Heart right ventricle (tissue), 16 donors: ENCODE measurements at places on chromosomes 3 and 15. TPM values are rescaled to one million over a fixed set of nuclear protein-coding genes. Genes with fewer than 3 reads are reported as not detected.

DNA sequence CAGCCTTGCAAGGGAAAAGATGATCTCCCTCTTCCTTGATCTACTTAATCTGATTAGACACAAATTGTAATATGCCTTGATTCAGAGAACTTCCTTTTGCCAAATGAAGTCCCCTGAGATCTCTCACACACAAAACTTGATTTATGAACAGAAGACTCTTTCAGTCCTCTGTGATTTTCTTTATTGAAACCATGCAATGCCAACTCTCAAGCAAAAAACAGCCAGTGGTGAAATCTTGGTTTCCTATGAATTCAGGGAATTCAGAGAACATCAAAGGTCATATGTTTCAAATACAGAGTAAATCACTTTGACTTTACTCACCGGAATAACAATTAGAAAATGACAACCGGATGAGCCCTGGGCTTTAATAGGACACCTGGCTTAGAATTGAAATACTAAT, 211.7 kb downstream of the ABHD5 start:
- DNase-seq, result no peak

DNA sequence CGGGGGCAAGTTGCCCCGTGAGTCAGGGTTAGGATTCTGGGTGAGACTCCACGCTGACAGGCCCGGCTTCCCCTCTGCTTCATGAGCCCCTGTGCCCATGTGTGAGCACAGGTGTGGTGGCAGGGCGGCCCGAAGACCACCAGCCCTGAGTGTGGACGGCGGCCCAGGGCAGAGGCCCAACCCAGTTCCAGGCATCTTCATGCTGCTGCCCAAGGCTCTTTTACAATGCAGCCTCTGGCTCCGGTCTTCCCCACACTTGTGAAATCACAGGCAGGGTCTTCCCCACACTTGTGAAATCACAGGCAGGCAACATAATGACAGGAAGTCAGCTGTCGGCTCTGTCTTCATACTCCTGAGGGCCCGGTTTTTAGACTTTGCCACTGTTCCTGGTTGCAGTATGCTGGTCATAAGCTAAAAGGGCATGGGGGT, 78.8 kb downstream of the AAGAB start:
- no peak for DNase-seq

DNA sequence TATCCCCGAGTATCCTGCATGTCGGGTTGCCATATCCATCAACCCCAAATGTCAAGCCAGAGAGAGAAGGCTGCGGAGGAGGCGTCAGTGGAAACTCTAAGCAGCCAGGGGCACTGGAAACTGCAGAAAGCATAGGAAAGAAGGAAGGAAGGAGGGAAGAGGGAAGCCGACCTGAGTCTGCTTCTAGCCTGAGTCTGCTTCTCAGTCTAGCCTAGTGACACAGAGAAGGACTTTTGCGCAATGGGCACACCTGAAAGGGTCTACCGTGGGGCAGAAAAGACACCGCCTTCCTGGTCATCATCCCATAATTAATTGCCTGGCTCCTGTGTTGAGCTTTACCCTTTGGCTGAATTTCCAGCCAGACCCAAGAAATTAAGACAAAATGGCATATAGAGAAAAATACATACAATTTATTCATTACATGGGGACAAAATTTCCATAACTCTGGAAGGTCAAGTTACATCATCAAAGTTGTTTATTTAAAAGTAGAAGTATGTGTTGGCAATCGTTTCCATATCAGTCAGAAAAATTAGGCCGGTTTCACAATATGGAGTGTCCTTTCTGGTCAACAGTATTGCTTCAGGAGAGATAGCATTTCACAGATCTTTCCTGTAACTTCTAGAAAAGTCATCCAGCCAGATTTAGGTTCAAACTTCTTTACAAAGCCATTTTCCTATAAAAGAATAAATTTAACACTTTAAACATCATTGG, 10.3 kb downstream of the BCL2A1 start:
- DNase-seq, result no peak

DNA sequence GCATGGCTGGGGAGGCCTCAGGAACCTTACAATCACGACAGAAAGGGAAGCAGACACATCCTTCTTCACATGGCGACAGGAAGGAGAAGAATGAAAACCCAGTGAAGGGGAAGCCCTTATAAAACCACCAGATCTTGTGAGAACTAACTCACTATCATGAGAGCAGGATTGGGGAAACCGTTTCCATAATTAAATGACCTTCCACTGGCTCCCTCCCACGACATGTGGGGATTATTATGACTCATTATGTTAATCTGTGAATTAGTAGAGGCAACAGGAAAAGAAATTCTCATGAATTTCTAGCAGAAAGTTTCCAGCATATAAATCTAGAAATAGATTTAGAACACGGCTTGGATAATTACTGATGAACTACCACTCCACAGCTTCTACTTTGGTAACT, 937.3 kb downstream of the ROBO1 start:
- no peak for DNase-seq

DNA sequence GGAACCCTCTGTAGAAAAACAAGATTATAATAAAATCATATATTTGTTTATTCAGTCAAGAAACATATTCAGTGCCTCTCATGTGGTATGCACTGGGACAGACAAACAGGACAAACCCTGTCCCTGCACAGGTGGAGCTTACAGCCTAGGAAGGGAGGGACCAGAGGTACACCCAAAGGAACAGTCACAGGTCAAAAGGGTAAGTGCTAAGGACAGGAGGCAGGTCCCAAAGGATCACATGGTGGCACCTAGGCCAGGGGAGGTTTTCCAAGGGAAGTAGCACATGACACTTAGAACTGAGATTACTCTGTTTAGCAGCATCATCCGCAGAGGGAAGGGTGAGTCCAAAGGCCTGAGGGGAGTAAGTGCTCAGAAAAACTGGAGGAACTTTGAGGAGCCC, 254.4 kb upstream of the ARRDC4 start:
- DNase-seq, result no peak

DNA sequence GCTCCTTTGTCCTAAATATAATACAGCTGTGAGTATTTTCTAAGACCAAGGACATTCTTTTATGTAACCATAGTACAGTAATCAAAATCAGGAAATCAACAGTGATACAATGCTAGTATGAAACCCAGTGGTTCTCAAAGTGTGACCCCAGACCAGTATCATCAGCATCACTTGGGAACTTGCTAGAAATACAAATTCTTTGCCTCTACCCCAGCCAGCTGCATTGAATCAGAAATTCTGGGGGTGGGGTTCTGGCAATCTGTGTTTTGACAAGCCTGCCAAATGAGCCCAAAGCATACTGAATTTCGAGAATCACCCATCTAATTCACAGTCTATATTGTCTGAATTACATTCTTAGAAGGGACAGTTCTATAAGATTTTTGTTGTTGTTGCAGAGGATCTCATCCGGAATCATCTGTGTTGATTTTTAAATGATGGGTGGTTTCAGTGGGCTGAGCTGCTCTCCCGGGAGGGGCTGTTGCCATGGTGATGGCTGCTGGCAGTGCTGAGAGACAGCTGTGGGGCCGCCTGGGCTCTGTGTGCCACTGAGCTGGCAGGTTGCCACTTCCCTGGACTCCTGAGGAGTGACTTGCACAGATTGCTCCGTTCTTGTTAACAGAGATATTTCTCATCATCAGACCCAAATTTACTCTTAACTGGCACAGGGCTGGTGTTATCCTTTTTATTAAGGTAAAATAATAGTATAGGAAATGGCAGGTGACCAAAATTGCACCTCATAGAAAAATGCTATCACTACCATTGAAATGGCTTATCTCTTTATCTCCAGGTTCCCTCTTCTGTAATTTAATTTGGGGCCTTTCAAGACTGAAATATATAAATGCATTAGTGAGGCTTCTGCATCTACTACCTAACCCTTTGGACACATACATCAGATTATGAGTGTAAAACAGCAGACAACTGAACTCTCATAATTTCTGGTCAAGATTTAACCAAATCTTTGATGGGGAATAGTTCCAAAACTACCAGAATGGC, 56.5 kb downstream of the NEK11 start:
- DNase-seq, result peak; percentile 29

DNA sequence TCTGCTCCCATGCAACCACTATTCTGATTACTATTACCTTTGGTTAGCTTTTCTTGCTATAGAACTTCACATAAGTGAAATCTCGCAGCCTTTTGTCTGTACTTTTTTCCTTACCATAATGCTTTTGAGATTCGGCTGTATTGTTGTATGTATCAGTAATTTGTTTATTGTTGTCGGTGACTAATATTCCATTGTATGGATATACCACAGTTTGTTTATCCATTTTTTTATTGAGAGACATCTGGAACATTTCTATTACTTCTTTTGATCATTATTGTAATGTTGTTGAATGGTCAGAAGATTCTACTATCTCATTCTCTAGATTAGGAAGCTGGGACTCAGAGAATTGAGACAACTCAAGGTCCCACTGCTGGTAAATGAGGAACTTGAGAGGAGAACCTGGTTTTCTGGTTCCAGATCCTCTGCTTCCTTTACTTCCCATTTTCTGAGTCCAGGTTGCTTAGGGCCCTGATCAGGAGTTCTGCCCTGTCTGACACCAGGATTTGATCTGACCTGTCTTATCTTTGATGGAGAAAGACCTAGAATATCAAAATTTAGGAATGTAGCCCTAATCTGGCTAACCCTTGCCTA, 18.2 kb upstream of the SPTSSB start:
- no peak for DNase-seq

The SKOR1 gene
- 0.32 TPM for total RNA-seq

The TUSC7 gene
- not detected for total RNA-seq

The DYNC1LI1 gene
- total RNA-seq, result 55.6 TPM
